A549 treated with AZD2906 at 1 μM for 4 hours (cell line): ENCODE measurements at places on chromosomes 7 and 10. TPM values are rescaled to one million over a fixed set of nuclear protein-coding genes. Genes with fewer than 3 reads are reported as not detected.

Gene CACNB2
- 0.06 TPM in 1 of 5 replicates, not detected in the others for total RNA-seq

Gene BBS9
- 2.6 to 3.9 TPM (median 2.7 TPM) in 5 replicates for total RNA-seq

Gene SPDYE6
- total RNA-seq: not detected in 5 replicates

Gene DNMBP
- total RNA-seq: 16.2 to 25.3 TPM (median 20.9 TPM) in 5 replicates

Gene DYNC1I1
- 0.15 to 0.29 TPM (median 0.16 TPM) in 5 replicates for total RNA-seq

Gene GRM8
- 0.05 to 0.07 TPM in 2 of 5 replicates, not detected in the others for total RNA-seq

Gene CPA4
- total RNA-seq: 2.9 to 5.1 TPM (median 3.6 TPM) in 5 replicates

Gene GSTK1
- 106 to 121 TPM (median 118 TPM) in 5 replicates for total RNA-seq

Gene SUN3
- total RNA-seq: not detected in 5 replicates

Gene CLDN4
- 3.4 to 5.2 TPM (median 4.5 TPM) in 5 replicates for total RNA-seq

Gene GNGT1
- total RNA-seq: 0.19 TPM in 1 of 5 replicates, not detected in the others

Gene LRIT1
- total RNA-seq: not detected in 5 replicates

Gene FFAR4
- 0.04 to 0.14 TPM (median 0.09 TPM) in 5 replicates for total RNA-seq

Gene RPEL1
- total RNA-seq: 0.07 TPM in 2 of 5 replicates, not detected in the others

Gene MSS51
- total RNA-seq: 0.31 to 0.68 TPM (median 0.38 TPM) in 5 replicates

Gene TFAM
- 61.0 to 91.8 TPM (median 65.9 TPM) in 5 replicates for total RNA-seq

Gene DNAJB6
- 83.1 to 146 TPM (median 95.6 TPM) in 5 replicates for total RNA-seq

Gene C7orf33
- not detected in 5 replicates for total RNA-seq

Gene OAT
- 65.9 to 101 TPM (median 73.9 TPM) in 5 replicates for total RNA-seq

Gene EVX1
- 0.09 to 0.22 TPM (median 0.14 TPM) in 5 replicates for total RNA-seq

Gene KNDC1
- total RNA-seq: 0.74 to 2.0 TPM (median 1.2 TPM) in 5 replicates

Gene ITPRID1
- total RNA-seq: not detected in 5 replicates

Gene RTKN2
- 0.75 to 1.0 TPM (median 0.85 TPM) in 5 replicates for total RNA-seq

Gene SYT15
- total RNA-seq: 1.9 to 3.0 TPM (median 2.1 TPM) in 5 replicates

Gene PON3
- 32.5 to 39.3 TPM (median 39.2 TPM) in 5 replicates for total RNA-seq

Gene PLPP4
- total RNA-seq: 0.06 to 0.16 TPM (median 0.10 TPM) in 4 of 5 replicates, not detected in the other

Gene SNX13
- 13.1 to 22.1 TPM (median 15.0 TPM) in 5 replicates for total RNA-seq

Gene IFIT3
- 3.2 to 5.4 TPM (median 3.8 TPM) in 5 replicates for total RNA-seq

Gene CNTNAP2
- 0.02 to 0.05 TPM (median 0.02 TPM) in 4 of 5 replicates, not detected in the other for total RNA-seq

Gene KIAA1217
- total RNA-seq: 1.1 to 1.6 TPM (median 1.5 TPM) in 5 replicates

Gene CCDC172
- total RNA-seq: not detected in 5 replicates
